Suprapubic skin (tissue), 4 donors: ENCODE measurements at places on chromosomes 2 and 18. TPM values are rescaled to one million over a fixed set of nuclear protein-coding genes. Genes with fewer than 3 reads are reported as not detected.

Gene CD302
- 20.7 TPM for total RNA-seq

Gene TACR1
- 0.55 TPM for total RNA-seq

Gene BMP10
- not detected for total RNA-seq

Gene LRP2
- total RNA-seq: 0.96 TPM

Gene ITGA4
- 1.2 TPM for total RNA-seq

Gene RTP5
- not detected for total RNA-seq

Gene ZNF892
- 3.1 TPM for total RNA-seq

Gene UGT1A4
- 1.8 TPM for total RNA-seq

Gene SCN9A
- total RNA-seq: 6.5 TPM

Gene CCBE1
- 1.8 TPM for total RNA-seq

Gene GYPC
- 21.3 TPM for total RNA-seq

Gene ALK
- 0.32 TPM for total RNA-seq

Gene COL3A1
- 73.2 TPM for total RNA-seq

Gene KLHL30
- 0.23 TPM for total RNA-seq

Gene MAP3K19
- not detected for total RNA-seq

Gene TLX2
- not detected for total RNA-seq

Gene SH2D6
- total RNA-seq: not detected

Gene SGO2
- total RNA-seq: 3.2 TPM

Gene COL4A4
- total RNA-seq: 0.16 TPM

Gene MC2R
- not detected for total RNA-seq

Gene FBXO48
- 2.7 TPM for total RNA-seq

Gene C18orf54
- total RNA-seq: 0.53 TPM

Gene SLC19A3
- total RNA-seq: 14.5 TPM

Gene DSG4
- 3.2 TPM for total RNA-seq

Gene PTPRM
- total RNA-seq: 54.5 TPM

Gene MYL12A
- 232 TPM for total RNA-seq

Gene CNPPD1
- 44.9 TPM for total RNA-seq
